Stimulated activated CD8-positive, alpha-beta memory T cell treated with anti-CD3 and anti-CD28 coated beads, Interleukin-7, amount 100 ng/mL, for 24 hours (primary cell): ENCODE measurements at places on chromosomes 7 and 10.

GRCh38 chr7:7323352-7323751 lies 141.0 kb downstream of the C1GALT1 start:
- no peak for DNase-seq

GRCh38 chr10:128029731-128030369 lies 96.4 kb downstream of the MKI67 start:
- no peak for DNase-seq

DNA sequence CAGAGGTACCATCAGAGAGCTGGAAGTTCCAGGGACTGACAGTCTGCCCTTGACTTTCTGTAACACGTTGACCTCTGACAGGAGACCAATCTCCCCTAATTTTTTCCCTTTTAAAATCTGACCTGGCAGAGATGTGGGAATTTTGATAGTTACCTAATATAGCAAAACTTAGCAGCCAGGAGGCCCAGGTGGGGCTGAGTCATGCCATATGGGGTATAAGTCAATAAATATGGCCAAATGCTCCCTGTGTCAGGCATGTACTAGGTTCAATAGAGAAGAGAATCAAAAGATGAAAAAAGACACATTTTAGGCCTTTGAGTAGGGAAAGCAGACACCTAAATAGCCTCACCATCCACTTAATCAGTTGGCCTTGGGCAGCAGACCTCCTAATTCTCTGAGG lies 6.1 kb upstream of the GRK5 start:
- DNase-seq, result no peak

DNA sequence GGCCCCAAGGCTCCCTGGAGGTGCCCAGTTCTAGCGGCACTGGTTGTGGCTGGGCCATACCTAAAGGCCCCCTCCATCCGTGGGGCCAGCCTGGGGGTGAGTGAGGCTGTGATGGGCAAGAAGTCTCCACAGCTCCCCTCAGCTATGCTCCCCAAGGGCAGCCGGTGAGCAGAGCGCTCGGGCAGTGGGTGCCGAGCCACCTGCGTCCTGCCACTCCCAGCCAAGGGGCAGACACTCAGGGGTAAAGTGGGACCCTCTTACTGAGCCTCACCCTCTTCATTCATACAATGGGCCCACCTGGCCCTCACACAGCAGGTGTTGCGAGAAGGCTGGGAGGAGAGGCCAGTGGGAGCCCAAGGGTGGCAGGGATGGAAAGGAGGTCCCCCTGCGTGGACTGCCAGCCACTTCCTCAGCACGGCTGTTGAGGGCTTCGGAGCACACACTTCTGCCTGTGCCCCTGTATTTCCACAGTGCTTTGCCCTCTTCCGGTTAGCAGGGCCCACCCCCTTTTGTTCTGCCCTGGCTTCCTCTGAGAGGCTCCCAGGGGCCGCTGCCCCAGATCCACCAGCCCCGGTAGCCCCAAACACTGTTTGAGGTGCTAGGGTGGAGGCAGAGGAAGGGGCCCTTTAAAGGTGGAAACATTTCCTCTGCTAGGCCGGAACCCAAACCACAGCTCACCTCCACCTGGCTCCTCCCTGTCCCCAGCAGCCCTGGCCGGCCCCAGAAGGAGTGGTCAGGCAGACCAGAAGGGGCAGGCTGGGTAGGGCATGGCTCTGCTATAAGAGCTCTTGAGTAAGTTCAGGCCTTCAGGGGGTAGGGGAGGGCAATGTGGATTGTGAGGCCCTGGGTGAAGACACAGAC lies 16.4 kb upstream of the C10orf105 start:
- no peak for DNase-seq

DNA sequence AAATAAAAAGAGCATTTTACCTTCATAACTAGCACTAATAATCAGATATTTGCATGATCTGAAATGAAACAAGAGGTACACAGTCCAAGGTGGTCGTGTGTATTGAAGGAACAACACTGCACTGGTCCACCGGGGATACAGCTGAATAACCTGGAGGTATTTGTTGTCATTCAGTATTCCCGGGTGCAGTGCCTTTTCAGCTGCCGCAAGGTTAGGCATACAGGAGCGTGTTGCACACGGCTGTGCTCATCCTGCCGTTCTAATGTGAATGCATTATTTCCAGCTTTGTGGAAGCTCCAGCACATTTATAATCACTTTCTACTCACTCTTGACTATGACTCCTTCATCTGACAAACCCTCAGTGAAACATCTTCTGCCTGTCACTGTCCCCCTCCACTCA lies 377.8 kb downstream of the GFRA1 start:
- DNase-seq, result no peak

GRCh38 chr7:81161451-81162075 lies 242.7 kb upstream of the SEMA3C start:
- no peak for DNase-seq

DNA sequence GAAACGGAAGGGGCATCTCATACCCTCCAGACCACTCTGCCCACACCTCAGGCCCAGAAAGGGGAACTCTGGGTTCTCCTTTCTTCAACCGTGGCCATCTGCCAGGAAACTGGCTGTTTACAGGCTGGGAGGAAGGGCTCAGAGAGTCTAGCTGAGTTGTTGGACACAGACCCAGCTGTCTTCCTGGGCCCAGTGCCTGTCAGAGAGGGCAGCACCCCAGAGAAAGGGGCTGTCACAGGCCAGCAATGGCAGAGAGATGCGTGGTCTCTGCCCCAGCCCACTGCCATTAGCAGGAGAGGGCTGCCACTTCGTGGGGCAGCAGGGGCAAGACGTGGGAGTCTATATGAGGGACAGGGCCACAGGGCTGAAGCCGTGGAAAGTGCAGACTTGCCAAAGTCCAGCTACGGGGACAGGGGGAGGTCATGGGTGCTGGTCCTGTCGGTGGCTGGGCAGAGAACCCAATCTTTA lies 11.0 kb downstream of the GRID1 start:
- DNase-seq, result no peak

- DNase-seq, result no peak
These were observed 140.1 kb downstream of the PLXNA4 start for GRCh38 chr7:132436121-132436520.

DNA sequence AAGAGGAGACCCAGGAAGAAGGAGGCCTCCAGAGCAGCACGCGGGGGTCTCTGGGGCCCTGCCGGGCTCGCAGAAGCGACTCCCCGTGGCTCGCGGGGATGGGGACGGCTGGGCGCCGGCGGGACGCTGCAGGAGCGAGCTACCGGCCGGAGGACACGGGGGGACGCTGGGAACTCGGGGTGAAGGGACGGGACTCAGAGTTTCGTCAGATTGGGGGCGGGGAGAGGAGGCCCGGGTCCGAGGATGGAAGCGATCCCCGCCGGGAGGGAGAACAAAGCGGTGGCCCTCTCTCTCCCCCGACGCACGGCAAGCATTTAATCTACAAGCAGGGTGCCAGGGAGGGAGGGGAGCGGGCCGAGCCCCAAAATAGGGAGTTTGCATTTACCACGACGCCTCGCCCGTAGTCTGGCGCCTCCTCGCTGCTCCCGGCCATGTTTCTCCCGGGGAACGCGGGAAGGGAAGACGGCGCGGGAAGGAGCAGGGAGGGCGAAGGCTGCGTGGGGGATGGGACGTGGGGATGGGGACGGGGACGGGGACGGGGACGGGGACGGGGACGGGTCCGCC lies at the start of gene PRTFDC1:
TSS of gene PRTFDC1 (minus strand) at position 464 of the 564 bp plus-strand sequence. CDS start at position 433, 31 bp downstream.
- no peak for DNase-seq

DNA sequence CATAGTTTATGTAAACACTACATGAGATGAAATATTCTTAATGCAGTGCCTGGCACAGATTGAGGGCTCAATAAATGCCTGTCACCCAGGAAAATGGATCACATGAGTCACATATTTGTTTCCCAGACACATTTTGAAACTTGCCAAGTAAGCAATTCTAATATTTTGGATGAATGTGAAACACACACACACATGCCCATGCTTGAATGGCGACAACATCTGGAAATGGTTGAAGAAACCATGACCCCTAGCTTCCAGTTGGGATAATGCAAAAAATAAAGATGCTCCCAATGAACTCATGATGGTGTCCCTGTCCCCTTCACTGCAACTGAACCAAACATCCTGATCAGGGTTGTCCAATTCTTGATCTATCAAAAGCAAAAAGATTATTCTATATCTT lies 797.3 kb downstream of the XPNPEP1 start:
- no peak for DNase-seq

- no peak for DNase-seq
These were observed 163.0 kb downstream of the CALN1 start for GRCh38 chr7:72249106-72249505.
